ENCODE measurements at places on chromosomes 11 and 22.

- DNase-seq, result no peak
Measured at GRCh38 chr11:114348200-114349191, 51.8 kb downstream of the C11orf71 start.

GRCh38 chr11:17385492-17385891 is 3.0 kb downstream of the KCNJ11 start:
- no peak for DNase-seq

- no peak for DNase-seq
Measured at GRCh38 chr11:69892237-69892985, 73.2 kb upstream of the FGF3 start.

DNA sequence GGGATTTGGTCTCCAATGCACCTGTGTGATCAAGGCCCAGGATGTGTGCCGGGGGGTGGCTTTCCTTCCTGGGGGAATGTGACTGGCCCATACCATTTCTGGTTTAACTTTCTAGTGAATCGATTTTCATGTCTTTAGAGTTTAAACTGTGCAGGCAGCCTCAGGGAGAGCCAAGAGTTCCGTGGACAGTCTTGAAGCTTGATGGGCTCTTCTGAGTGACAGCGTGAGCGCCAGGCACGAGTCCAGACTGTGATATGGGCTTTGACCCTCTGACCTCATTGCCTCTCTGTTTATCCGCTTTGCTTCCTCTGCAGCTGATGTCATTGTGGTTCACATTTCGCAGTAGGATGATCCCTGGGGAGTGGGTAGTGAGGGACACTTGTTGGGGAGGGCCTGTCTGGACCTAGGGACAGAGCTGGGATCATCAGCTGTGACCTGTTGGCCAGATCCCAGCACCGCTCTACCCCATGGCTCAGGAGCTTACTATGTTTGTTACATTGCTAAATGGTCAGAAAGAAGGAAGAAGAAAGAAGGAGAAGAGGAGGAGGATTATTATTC is 80.6 kb upstream of the CLDN5 start:
- no peak for DNase-seq

DNA sequence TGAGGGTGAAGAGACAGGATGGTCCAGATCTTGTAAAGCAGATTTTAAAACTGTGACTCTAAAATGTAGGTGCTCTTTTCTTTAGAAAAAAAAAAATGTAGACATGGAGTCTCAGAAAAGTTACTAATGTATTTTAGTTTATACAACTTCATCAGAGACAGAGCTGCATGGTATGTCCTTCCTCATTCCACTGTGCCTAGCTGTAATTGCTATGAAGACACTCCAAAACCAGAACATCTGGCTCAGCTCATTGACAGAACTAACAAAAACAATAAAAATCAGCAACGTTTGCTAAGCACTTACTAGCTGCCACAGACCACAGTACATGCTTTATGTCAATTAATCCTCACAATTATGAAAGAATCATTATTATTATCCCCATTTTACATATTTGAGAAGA is 160.7 kb downstream of the BARX2 start:
- DNase-seq, result no peak

- no peak for DNase-seq
Measured at GRCh38 chr22:33829546-33830280, 90.6 kb downstream of the LARGE1 start.

- DNase-seq, result no peak
Measured at GRCh38 chr11:59182457-59183151, 10.7 kb downstream of the DTX4 start.

DNA sequence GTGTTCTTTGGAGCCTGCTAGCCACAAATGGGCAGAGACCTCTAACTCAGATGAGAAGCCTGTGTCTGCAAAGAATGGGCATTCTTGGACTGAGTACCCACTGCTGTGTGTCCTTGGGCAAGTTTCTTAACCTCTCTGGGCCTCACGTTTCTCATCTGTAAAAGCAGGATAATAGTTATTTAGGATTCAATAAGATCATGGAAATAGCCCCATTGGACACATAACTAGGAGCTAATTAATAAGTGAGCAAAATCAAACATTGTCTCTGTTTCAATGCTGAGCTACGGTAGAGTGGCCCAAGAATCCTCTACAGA is 61.2 kb upstream of the WNT7B start:
- no peak for DNase-seq

DNA sequence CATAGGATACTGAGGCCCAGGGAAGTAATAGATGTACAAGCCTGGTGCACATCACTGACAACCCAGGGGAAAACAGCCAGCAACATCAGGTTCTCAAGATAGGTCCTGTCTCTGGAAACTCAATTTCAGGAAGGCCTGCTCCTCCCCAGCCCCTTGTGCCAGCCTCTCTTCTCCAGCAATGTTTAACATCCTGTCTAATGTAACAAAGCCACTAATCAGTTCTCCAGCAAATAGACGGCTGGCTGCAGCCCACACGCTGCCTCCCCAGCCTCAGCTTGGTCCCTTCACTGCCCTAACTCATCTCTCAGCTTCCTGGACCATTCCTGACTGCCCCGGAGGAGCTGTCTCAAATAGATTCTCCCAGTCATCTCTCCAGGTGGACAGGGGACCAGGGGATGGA is 37.8 kb downstream of the RPL27A start:
- DNase-seq, result no peak

All from NCI-H1436 treated with DMSO at 0.1 percent for 48 hours (cell line).